ENCODE measurements at places on chromosomes 1 and 21.

DNA sequence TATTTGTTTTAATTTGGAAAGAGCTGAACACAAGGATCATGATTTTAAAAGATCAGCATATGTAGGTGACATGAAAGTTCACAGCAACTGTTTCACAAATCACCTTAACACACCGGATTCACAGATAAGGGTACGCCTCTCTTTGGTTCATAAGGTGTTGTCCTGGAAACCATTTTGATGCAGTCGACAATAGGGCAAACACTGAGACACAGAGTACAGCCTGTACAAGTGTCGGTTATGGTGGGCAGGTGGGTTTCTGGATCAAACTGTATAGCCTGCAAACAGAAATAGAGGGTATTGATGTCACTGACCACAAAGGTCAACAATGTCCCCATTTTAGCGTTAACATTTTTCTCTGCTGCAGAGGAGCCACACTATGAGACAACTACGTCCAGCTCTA is 357.3 kb downstream of the PTBP2 start:
- no peak for DNase-seq

DNA sequence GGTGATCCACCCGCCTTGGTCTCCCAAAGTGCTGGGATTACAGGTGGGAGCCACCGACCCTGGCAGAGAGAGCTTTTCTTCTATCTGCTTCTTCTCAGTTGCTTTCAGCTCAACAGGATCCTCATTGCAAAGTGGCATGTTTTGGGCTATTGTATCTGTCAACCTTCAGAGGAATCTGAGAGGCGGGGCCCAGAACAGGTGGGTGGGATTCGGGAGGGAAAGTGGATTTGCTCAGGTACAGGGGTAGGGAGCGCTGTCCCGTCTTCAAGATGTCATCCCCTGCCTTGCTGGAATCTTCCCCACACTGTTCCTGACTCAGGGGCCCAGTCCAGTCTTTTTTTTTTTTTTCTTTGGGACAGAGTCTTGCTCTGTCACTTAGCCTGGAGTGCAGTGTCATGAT is 26.9 kb upstream of the RCC2 start:
- no peak for DNase-seq

- DNase-seq, result no peak
These were observed 146.7 kb upstream of the EDN2 start for GRCh38 chr1:41631154-41631553.

DNA sequence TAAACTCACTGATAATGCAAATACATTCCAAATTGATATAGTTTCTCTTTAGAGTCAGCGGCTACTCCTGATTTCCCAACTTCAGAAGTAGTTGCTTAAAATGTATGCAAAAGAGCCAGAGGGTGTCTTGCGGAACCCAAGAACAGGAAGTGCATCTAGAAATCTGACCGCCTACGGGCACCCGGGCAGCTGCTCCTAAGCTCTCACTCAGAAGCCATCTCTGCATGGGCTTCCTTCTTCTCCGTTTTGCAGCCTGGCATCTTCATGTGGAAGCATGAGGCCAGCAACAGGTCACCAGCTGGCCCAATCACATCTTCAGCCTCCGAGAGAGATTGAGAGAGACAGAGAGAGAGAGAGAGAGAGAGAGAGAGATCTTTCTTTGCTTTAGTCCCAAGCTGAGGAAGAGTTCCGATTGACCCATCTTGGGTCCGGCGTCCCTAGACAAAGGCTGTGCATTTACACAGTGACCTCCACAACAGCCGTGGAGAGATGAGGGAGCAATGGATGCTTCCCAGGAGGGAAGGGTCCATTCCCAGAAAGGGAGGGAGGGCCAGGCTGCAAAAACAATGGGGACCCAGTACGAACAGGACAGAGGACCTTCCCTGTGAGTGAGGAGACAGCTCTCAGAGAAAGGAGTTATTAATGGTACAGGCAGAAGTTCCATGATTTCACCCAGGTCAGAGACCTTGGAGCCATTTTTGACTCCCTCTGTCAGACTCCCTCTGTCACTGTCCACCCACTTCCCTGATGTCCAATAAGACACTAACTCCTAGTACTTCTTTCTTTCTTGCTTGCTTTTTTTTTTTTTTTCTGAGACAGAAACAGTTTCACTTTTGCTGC is 28.2 kb upstream of the SLC30A1 start:
- DNase-seq, result peak; percentile 27

DNA sequence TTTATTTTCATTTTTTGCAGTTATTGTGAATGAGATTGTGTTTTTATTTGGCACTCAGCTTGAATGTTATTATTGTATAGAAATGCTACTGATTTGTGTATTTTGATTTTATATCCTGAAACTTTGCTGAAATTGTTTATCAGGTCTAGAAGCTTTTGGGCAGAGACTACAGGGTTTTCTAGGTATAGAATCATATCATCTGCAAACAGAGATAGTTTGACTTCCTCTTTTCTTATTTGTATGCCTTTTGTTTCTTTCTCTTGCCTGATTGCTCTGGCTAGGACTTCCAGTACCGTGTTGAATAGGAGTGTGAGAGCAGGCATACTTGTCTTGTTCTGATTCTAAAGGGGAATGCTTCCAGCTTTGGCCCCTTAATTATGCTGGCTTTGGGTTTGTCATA is 27.3 kb downstream of the ZNF691 start:
- DNase-seq, result no peak

DNA sequence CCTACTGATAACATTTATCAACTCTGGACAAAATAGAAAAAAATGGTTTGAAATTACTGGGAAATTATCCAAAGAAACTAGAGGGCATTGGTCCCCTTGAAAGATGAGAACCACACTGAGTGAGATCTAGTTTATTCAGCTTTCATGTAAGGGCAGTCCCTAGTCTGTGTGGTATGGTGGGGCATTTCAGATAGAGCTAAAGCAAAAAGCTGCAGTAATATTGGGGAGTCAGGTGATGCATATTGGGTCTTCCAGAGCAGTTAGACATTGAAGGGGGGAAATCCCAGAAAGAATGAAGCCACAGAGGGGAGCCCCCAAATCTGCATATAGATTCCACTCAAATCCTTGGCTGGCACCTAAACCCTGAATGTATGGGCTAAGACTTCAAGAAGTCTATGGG is 347.7 kb upstream of the POU3F1 start:
- DNase-seq, result no peak

DNA sequence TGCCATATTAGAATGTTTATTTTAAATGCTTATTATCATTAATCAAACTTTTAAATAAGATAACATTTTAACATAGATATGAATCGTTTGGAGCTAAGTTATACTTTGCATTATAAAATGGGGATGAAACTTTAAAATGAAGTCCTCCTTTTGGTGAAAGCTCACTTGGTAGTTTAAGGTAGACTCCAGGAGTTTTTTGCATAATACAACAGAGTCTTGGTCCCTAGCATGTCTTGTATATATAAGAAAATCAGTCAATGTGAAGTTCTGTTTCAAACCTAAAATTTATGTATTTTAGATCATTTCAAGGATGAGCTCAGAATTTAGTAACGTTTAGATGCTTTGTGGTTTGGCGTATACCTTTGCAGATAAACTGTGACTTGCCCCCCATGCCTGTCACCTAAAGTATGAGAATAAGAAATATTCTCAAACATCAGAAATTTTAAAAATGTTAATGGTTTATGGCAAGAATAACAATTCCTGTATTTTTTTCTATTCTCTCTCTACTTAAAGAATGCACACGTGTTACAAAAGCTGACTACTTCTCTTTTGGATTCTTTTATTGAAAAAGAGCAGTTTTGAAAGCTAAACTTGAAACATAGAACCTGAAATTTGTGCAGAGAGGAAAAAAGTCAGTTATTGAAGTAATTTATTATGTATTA is 3.8 kb downstream of the NFIA start:
- DNase-seq, result peak; percentile 14

DNA sequence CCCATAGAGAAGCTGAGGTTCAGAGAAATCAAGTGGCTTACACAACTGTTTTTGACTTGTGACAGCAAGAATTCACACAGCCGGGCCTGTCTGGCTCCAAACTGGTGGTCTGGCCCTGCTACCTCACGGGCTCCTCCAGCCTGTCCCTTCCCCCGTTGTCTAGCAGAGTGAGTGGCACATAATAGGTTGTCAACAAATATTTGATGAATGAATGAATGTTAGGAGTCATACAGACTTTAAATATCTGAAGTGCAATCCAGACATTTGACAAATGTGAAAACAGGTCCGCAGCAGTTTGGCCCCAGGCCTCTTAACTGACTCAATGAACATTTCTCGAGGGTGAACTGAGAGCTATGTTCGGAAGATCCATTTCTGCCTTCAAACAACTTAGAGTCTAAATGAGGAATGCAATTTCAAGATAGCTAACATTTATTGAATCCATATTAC is 1.1 kb upstream of the RHOC start:
- DNase-seq, result no peak

- peak; percentile 27 for DNase-seq
These were observed 104.5 kb downstream of the KCNJ6 start for GRCh38 chr21:37811711-37812110.

DNA sequence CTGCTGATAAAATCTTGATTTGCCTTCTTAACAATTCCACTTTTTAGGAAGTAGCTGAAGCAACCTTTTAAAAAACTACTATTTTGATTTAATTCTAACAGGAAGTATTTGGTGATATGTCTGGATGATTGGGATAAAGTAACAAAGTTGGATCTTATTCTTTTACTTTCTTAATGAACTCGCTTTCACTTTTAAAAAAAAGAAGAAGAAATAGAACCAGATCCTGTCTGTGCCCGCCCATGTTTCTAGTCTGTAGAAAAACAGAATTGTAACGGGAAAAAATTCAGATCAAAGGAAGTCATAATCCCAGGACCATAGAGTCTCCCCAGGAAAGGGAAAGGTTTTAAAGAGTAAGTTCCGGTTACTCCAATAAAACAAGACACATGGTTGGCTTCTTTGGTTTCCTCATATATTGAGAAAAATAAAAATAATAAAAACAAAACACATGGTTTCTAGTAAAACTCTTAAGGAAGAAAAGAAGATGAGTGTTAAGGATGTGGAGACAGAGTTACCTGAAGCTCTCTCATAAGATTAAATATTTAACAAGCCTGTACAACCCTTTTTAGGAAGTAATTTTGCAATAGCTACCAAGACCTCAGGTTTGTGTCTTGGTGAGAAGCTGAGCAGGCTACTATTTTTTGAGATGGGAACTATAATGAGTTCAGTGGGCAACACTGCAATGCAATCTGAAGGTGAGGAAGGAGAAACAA is 4.9 kb downstream of the CD48 start:
- no peak for DNase-seq

DNA sequence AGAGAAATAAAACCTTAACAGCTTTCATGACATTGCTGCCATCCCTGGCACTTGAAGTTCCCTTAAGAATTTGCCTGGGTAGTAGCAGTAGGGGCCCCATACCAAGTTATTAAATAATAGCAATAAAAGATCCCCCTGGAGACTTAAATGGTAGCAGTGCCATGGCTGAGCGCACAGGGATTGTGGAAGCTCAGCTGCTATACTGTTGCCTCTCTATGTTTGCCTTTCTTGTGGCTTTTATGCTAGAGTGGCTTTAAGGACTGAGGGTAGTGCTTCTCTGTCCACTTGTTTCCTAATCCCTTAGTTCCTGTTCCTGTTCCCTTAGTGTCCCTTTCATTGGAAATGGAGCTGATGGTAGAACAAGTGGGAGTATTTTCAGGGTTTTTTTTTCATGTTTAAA is 42.1 kb downstream of the NCF2 start:
- no peak for DNase-seq

DNA sequence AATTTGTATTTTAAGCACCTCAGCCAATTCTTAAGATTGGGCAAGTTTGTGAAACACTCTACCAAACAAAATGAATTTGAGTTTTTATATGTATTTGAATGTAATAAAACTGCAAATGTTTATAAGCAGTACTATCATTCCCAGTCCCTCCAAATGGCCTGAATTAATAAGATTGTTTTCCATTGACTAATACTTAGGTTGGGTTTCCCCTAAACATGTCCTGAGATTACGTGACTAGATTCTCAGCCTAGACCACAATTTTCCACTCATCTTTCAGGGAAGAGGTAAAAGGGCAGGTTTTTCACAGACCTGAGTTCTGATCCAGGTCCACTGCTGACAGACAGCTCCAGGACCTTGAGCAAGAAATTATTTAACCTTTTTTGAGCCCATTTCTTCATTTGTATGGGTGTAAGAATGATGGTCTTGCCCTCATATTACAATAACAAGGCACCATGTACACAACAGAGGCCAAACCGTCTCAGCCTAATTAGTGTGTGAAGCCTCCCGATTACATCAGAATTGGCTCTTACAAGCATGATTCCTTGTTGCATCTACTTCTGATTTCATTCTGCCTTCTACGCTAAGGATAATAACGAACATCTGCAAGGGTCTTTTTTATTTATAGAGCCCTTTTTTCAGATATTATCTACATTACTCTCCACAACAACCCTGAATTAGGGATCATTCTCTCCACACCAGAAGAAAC is 51.2 kb downstream of the BEND5 start:
- DNase-seq, result peak; percentile 14

DNA sequence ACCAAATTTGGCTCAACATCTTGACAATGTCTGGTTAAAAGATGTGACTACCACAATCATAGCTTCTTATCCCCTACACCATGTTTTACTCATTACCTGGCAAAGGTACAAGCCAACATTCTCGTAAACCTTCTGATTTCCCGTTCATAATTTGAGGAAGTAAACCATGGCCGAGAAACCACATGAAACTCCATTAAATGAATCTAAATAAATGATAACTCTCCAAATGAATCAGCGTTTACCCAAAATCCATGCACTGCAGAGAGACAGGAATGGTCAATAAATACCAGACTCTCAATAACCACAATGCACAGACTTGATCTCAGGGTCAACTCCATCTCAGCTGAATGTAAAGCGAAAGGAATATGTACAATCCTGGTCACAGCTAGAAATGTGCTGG is 125.2 kb downstream of the TYW3 start:
- DNase-seq, result peak; percentile 71

GRCh38 chr1:22775478-22775877 is 64.8 kb downstream of the EPHB2 start:
- no peak for DNase-seq
